ENCODE measurements at places on chromosomes 2 and 18.
A peak's percentile ranks its signal among the peaks of the same experiment; 100 is the strongest.

DNA sequence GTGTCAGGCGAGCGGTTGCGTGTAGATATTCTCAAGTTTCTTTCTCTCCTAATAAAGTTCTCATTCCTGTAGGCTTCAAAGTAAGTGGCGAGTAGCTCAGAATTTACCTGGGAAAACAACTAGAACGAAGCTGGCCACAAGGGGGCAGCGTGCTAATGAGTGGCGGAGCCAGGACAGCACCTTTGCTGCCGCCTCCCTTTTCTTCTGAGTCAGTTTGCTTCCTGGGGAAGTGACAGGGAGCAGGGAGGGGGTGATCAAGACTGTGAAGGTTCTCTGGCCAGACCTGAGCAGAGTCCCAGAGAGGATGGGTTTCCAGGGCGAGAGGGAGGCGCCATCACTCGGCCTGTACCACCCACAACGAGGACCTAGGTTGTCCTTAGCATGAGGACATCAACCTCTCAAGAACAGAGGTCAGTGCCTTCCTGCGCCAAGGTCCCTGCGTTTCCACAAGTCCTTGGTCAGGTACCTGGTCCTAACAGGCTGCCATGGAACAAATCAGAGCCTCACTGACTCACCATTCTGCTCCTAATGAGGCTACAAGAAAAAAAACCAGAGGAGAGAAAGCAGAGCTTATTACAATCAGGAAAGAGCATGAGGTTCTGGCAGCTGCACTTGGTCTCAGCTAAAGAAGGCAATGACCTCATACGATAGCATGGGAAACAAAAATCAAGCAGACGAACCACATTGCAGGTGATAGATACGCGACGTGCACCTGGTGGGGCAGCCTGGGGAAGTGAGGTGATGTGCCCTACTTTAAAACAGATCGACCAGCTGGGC is 98.7 kb downstream of the PLB1 start:
- peak; percentile 69 for DNase-seq

DNA sequence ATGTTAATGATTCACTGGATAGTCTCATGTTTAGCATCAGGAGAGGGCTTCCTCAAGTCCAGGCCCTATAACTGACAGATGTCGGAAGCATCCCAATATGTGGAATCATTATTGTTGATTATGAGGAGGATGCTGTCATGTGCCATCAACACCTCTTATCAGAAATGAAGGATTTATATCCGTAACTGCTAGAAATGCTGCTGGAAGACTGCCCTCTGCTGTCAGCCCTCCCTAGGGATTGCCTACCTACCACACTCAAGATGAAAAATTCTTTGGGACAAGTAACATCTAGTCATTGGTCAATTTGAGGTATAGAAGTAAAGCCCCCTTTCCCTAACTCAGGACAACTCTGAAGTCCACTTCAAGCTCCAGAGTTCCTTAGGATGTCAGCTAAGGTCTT is 1166.5 kb upstream of the NXPH2 start:
- no peak for DNase-seq

GRCh38 chr2:165182029-165182428 is 21.8 kb downstream of the SCN3A start:
- no peak for DNase-seq

DNA sequence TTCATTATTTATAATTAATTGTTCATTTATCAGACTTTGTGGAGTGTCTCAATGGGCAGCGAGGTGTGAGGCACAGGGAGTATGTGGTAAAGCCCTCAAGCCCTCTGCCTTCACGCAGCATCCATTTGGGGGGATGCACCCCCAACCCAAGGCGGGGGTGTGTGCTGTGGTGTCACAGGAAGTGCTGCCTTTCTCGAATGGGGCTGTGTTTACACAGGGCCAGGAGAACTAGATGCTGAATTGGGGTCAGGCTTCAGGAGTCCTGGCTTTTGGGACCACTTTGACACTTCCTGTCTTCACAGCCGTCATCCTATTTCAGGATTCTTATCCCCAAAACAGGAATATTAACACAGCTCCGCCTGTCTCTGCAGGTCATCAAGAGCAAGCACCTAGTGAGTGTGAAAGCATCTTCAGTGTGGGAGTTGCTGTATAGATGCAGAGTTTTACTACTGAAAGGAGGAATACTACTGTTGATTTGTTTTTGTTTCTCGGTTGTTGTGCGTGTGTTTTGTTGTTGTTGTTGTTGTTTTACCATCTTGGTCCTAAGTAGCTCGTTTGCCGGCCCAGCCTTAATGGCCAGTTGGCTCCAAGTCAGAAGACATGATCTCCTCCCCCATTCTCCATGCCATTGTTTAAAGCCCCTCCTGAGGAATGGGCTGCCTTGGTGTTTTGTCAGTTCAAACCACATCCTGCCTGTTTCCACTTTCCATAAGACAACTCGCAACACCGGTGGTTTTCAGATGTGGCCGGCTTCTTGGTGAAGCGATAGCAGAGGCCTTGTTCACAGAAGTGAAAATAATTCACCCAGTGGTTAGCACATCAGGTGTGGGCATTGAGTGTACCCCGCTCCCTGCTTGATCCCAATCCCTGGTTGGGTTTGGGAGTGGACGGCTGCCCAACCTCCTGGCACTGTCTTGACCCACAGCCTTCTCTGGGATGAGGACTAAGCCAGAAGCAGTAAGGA is 221.3 kb downstream of the BCL2 start:
- DNase-seq: peak; percentile 62

Measured in CD8-positive, alpha-beta memory T cell (primary cell).